KBM-7 (cell line): ENCODE measurements at places on chromosomes 1 and 21.
A peak's percentile ranks its signal among the peaks of the same experiment; 100 is the strongest.

DNA sequence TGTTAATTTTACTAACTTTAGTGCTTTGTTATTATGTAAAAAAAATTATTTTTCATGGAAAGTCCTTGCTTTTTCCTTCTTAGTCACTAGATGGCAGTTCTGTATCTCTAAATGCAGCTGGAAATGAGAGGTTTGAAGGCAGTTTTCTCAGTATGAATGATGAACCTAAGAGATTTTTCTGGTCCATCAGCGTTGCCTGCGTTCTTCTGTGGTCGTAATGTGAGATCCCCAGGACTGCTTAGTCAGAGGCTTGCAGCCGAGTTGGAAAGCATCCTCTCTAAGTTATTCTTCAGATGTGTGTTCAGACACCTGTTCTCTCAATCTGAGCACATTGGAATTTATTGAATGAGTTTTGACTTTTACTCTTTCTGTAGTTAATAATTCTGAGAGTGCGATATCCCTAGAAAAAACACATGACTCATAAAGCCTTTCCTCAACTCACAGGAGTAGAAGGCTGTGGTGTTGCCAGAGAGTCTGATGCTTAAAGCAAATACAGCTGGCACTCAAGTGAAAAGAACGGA lies 99.3 kb downstream of the FMN2 start:
- peak; percentile 22 for DNase-seq

- peak; percentile 91 for DNase-seq
These were observed 13.7 kb downstream of the MEGF6 start for GRCh38 chr1:3597599-3597964.

- no peak for DNase-seq
These were observed 25.5 kb downstream of the TNR start for GRCh38 chr1:175717610-175718540.

- DNase-seq: no peak
These were observed 376.5 kb downstream of the LRRIQ3 start for GRCh38 chr1:73821520-73821919.

DNA sequence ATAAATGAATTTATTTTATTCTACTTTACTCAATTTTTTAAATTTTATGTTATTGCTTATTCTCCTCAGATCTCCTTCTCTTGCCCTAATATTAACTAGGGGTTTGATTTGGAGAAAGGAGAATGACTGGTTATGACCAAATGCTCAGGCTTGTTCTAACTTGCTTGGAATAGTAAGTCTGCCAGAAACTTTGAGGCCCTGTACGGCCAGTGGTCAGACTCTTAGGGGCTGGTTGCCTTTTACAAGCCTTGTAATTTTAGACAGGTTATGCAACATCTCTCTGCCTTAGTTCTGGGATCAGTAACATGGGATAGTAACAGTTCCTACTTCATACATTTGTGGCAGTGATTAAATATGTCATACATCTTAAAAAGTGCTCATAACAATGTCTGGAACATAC lies 279.5 kb downstream of the DUSP10 start:
- DNase-seq: no peak

GRCh38 chr21:17708522-17709265 lies 96.0 kb upstream of the BTG3 start:
- DNase-seq: peak; percentile 27

- no peak for DNase-seq
These were observed 860.8 kb downstream of the BRINP3 start for GRCh38 chr1:189616893-189617292.

- no peak for DNase-seq
These were observed 98.1 kb upstream of the NFIA start for GRCh38 chr1:60984062-60984799.

- no peak for DNase-seq
These were observed 97.1 kb upstream of the SLFNL1 start for GRCh38 chr1:41118645-41119044.

DNA sequence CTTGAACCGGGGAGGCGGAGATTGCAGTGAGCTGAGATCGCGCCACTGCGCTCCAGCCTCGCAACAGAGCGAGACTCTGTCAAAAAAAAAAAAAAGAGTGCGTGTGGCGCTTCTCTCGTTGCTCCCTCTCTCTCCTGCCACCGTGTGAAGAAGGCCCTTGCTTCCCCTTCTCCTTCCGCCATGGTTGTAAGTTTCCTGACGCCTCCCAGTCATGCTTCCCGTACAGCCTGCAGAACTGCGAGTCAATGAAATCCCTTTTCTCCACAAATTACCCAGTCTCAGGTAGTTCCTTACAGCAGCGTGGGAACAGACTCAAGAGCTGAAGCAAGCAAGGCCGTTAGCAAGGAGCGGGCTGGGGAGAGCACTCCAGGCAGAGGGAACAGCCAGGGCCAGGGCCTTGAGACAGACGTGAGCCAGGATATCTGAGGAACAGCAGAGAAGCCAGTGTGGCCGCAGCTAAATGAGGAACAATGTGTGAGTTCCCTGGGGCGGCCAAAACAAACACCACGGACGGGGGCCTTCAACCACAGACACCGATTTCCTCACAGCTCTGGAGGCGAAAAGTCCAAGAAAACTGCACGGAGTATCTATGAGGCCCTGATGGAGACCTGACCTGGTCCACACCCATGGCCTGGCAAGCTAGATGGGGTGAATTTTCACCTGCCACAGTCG lies 54.2 kb upstream of the ETS2 start:
- DNase-seq: peak; percentile 89

DNA sequence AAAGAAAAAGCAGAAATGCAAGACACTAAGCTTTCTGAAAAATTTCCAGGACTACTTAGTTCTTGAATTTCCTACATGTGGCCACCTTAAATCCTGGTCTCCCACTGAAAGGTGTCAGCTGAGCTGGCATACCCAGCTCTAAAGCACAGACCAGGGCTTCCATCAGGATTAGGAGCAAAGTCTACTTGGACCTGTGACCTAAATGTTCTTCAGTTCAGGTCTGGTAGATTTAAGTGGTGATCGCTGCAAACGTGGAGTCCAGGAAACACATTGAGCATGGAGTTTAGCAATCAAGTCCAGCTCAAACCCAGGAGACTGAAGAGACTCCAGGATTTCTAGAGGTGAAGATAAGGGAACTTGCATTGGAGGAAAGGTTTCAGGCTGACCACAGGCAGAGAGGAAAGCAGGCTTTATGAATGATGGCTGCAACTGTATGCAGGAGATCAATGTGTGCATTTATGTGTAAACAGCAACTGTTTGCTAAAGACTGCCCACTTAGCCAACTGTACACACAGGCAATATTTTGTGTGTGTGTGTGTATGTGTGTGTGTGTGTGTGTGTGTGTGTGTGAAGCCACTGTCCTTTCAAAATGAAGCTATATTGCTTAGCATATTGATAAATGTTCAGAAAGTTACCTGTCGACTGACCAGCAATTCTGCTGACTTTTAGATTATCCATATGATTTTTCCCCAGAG lies 75.2 kb downstream of the LMX1A start:
- DNase-seq: no peak

GRCh38 chr1:206517784-206518183 lies 10.5 kb downstream of the RASSF5 start:
- no peak for DNase-seq

- DNase-seq: peak; percentile 54
These were observed at the start of gene NBL1 for GRCh38 chr1:19643602-19644394. Gene NBL1 (plus strand): TSS chr1:19644311. CDS start chr1:19655031, 10,720 bp downstream.

DNA sequence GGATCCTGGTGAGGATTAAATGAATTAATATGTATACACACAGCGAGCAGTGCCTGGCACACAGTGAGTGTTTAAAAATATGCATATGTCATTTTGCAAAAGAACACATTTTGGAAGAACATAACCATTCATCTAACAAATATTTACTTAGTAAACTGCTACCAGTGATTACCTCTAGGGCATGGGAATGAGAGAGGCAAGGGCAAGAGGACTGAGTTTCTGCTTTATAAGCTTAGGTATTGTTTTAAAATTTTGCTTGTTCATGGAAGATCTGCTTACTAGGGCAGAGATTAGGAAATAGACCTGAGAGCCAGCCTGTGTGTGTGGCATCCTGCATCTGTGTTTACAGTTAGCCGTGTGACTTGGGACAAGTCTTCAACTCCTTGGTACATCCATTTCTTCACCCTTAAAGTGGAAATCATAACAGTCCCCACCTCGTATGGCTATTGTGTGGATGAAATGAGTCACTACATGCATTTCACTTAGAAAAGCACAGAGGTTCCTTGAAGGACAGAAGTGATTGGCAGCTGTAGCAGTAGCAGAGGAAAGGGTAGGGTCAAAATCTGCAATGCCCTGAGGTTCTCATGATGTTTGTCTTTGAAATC lies 198.5 kb upstream of the FMN2 start:
- no peak for DNase-seq

GRCh38 chr1:201590474-201590873 lies 51.5 kb downstream of the NAV1 start:
- DNase-seq: no peak

DNA sequence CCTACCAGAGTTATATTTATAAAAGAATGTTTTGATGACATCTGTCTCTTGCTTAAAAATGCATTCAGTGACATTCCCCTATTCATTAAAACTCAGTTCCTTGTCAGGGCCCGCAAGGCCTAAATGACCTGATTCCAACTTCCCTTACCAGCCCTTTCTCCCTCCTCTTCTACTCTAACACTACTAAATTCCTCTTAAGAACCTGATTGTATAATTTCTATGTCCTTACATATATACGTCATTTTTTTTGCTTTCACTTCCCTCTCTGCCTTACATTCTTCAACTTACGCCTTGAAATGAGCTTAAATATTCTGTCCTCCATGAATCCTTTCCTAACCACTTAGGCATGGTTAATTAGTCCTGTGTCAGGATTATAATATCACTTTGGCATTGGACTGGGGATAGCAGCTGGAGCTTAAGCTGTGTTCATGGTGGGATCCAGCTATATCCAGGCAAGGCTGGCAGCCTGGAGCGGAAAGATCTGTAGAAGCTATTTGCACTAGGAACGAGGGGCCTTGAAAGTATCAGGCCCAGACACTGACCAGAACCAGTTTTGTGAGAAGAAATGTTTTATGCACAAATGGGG lies 360.2 kb upstream of the PTBP2 start:
- DNase-seq: no peak

GRCh38 chr1:185699874-185700273 lies 34.3 kb upstream of the HMCN1 start:
- DNase-seq: no peak

DNA sequence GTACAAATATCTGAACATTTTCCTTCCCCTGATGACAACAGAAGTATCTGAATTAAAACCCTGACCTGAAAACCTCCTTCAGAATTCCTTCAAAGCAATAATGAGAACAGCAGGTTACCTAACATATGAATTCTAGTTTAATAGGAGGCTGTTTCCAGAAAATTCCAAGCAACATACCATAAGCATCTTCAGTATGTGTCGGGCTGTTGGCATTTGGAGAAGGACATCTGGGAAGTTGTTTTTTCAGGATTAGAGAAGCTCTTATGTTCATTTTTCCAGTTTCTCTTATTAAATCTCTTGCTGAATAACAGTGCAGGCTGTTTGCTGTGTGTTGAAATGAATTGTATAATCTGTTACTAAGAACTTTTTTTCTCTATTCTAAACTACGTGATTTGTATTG lies 101.5 kb downstream of the PLA2G4A start:
- DNase-seq: no peak

- DNase-seq: peak; percentile 49
These were observed 670 bp downstream of the ST3GAL3 start for GRCh38 chr1:43708002-43708410.

DNA sequence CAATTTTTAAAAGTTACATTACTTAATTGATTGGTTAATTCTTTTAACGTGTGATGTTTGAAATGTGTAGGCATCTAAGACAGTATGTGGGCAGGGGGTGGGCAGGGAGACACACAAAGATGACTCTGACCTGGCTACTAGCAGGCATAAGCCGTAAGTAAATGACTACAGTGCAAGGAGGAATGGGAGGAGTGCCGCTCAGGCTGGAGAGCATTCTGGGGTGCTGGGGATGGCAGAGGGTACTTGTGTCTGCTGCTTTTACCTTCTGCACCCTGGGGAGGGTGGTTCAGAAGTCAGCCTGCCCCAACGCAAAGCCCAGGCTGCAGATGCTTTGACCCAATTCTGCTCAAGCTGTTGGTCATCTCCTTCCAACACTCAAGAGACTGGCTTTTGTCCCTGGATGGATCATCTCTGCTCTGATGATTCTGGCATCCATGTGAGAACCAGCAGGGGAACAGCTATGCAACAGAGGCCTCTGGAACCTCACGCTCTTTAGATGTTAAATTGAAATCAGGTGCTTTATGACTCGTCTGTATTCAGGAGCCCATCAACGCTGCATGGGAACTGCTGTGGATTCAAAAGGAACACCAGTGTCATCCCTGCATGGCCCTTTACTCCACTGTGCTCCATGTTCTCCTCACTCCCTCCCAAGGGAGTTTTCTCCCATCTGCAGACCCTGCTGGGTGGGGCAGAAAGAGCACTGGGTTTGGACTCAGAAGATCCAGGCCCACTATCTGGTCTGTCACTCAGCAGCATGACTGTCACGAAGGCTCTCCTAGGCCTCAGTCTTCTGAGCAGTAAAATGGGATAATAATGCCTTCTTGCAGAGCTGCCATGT lies 78.8 kb downstream of the FAM78B start:
- no peak for DNase-seq

GRCh38 chr21:31875496-31876015 lies 2.7 kb downstream of the HUNK start:
- DNase-seq: no peak

DNA sequence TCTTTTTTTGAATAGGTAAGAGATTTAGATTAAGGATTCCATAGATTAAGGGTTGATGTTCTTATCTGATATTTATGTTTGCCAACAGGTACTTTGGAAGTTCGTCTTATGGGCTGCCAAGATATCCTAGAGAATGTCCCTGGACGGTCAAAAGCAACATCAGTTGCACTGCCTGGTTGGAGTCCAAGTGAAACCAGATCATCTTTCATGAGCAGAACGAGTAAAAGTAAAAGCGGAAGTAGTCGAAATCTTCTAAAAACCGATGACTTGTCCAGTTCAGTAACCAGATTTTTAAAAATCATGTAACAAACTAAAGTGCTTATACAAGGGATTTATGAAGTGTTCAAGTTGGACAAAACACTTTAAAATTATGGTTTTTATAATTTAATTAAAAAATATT lies 100.5 kb downstream of the PKN2 start:
- DNase-seq: no peak

- no peak for DNase-seq
These were observed 57.3 kb downstream of the LAMC2 start for GRCh38 chr1:183243161-183244050.

GRCh38 chr21:36134803-36135390 lies at the start of gene CBR3:
Gene CBR3 (plus strand): TSS chr21:36135079. CDS start chr21:36135193, 114 bp downstream.
- peak; percentile 45 for DNase-seq

DNA sequence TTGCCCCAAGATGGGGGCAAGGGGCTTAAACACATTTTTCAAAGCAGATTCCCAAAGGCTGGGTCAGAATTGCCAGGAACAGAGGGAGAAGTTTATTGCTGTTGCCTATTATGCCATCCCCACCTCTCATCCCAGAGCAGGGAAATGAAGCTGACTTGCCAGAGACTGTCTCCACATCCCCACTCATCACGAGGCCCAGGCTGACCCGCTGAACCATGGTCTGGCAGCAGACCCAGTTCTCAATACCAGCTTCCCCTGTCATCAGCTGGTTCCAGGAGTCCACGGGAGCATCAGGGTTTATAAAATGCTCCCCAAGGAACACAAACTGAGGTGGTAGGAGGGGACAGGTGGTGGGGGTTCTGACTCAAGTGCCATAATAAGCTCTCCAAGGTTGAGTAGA lies 605.9 kb downstream of the NPHP4 start:
- DNase-seq: no peak
